Right renal cortex interstitium (tissue), 3 donors: ENCODE measurements at places on chromosomes 3 and 15. TPM values are rescaled to one million over a fixed set of nuclear protein-coding genes. Genes with fewer than 3 reads are reported as not detected.

- no peak for DNase-seq
Measured at GRCh38 chr3:59189939-59190338, 140.1 kb upstream of the CFAP20DC start.

DNA sequence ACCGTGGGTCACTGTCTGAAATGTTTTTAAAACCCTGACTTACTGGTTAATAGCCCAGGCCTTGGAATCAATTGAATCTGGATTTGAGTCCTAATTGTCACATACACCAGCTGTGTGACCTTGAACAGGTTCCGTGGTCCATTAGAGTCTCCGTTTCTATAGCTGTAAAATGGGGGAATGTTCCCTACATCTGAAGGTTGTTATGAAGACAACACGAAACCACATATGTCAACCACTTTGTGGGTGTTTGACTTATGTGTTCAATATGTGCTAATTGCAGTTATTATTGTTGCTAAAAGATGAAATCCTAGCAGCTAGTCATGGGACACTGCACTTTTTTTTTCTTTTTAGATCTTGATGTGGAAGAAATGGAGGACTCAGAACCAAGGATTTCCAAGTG, 35.3 kb downstream of the ZBTB38 start:
- no peak for DNase-seq

Gene OR5K2
- 0.53 TPM for polyA plus RNA-seq

GRCh38 chr15:27017168-27017809, 46.3 kb downstream of the GABRG3 start:
- DNase-seq: peak; percentile 56

GRCh38 chr15:31341071-31341470, 14.4 kb downstream of the KLF13 start:
- no peak for DNase-seq

- DNase-seq: no peak
Measured at GRCh38 chr3:13877911-13878280, 2.0 kb downstream of the WNT7A start.

Gene CILP
- polyA plus RNA-seq: 3.3 TPM

DNA sequence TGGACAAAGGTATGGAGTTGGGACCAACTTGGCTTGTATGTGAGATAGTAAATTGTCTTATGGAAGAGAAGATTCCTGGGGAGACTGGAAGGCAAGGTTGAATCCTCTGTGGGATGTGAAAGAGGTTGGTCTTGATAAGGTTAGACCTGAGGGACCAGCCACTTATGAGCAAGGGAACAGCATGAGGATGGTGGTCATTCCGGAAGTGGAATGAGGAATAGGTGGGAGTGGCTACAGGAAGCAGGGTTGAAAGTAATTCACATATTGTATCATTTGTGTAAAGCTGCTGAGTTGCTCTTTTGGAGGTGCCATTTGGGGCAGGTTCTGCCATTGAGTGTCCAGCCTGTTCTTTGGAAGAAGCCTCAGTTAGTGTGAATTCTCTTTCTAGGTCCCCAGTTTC, 13.2 kb downstream of the USP13 start:
- DNase-seq: no peak

Gene TM6SF1
- polyA plus RNA-seq: 2.0 TPM

Gene NEK11
- 19.2 TPM for polyA plus RNA-seq

GRCh38 chr15:22895465-22896190, 57.2 kb downstream of the NIPA2 start:
- no peak for DNase-seq

DNA sequence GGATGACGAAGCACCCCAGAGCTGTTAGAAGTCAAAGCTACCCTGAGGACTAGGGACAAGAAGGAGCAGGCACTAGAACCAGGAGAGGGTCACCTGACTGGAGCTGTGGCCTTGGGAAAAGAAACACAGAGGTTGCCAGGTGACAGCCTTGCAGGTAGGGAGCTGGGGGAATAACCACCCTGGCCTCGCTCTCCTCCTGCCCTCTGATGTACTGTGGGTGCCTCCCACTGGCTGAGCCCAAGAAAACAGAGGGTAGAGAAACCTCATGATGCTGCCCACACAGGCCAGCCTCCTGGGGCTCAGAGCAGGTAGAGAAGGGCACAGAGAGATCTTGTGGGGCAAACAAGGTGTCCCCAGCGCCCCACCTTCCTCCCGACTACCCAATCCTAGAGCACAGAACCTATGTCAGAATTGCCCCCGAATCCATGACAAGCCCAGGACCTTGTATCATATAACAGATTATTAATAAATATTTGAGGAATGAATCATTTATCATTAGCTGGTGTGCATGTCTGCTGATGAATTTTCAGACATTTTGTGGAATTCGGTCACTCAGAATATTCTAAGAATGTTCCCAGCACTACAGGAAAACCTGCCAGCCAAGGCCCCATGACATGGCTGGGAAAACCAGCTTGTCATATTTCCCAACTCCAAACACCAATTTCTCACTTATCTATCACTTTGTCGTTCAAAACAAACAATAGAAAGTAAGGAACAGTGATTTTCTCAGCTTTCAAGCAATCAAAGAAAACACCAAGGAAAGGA, 59.8 kb upstream of the MEX3B start:
- no peak for DNase-seq

DNA sequence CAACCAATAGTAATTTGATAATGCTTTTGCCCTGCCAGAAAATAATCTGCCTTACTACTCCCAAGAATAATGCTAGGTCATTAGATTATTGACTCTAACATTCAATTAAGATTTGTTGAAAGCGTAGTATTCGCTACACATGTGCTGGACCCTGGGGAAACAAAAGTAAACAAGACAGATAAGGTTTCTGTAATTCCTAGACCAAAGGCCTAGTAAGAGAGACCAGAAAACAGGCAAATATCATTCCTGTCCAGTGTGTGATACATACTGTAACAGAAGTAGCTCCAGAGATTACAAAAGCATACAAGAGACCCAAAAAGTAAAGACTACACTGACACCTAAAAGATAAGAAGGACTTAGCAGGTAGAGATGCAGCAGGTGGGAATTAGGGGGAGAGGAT, 60.8 kb downstream of the PLOD2 start:
- DNase-seq: no peak

DNA sequence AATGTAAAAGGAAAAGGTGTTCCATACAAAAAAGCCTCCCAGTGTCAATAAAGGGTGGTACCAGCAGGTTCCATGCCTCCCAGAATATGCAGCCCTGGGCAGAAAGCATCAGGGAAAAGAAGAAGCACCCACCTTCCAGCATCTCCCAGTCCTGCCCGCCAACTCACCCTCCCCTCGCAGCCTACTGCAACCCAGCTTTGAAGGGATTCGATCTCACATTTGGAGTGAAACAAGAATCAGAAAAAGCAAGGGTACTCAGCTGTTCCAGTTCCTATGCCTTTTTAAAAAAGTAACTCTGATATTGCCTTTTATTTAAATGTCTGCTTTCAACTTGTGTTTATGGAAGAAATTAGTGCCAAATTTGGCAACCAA, 166.9 kb downstream of the ADAMTS17 start:
- DNase-seq: no peak

DNA sequence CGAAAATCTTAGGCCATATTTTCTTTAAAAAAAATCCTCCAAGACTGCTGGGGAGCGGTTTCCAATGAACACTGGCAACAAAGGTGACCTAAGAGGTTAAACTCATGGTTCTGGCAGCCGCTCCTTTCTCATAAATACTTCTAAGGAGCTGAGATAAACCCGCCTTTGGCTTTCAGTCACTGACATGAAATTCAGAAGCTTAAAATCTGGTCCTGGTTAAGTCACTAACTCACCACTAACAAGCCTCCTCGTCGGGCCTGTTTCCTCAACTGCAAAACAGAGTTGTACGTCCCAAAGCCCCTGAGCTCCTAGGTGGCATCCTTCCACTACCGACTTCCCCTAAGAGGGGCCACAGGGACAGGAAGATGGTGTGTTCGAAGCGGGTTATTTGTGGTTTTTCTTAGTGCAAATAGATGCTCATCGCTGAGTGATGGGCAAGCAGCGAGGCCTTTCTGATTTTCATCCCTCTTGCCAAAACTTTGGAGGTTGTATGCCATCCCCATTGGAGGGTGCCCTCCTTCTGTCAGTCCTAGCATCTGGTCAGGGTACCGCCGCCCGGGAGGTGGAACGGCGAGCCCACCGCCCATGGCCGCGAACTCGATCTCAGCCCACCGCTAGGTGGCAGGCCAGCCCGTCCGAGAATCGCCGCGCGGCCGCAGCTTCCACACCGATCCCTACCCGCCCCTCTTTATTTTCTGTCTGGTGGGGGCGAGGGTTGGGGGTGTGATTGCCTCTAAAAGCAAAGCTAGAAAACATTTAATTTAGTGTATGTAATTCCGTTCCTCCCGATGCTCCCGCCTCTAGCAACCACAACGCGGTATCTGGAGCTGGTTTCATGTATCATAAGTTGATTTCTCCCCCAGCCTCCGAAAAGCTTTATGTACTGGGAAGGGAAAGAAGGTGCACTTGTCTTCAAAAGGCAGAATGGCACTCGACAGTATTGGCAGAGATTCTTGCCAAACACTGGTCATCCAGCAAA, 4.6 kb downstream of the BCL6 start:
- no peak for DNase-seq

Gene ATP8B4
- polyA plus RNA-seq: 3.1 TPM

DNA sequence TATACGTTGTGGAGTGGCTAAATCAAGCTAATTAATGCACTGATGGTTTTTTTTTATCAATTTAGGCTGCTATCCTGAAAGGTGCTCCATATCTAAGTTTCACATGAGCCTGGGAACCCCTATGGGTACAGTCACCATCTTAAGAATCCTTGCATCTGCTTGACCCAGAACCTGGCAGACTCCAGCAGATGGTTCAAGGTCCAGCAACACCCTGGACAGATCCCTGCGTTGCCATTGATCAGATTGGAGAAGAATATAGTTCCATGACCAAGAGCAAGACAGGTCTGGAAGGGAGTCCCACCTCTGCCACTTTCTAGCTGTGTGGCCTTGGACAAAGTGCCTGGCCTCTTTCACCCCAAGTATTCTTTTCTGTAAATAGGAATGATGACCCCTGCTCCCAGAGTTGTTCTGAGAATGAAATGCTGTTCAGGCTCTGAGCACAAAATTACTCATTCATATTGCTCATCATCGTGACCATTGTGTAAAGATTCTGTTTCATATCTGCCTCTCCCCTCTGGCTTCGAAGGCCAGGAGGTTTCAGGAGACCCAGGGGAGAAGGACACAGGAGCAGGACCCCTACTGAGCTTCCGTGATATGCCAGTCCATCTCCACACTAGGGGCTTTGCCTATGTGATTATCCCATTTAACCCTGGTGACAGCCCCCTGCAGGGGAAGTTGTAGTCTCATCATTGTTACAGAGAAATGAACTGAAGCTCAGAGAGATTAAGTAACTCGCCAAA, 30.0 kb upstream of the TSEN2 start:
- no peak for DNase-seq

Gene NANOGP8
- 0.22 TPM for polyA plus RNA-seq

GRCh38 chr3:62372621-62373041, 719 bp downstream of the FEZF2 start:
- no peak for DNase-seq

Gene C15orf61
- 6.3 TPM for polyA plus RNA-seq

DNA sequence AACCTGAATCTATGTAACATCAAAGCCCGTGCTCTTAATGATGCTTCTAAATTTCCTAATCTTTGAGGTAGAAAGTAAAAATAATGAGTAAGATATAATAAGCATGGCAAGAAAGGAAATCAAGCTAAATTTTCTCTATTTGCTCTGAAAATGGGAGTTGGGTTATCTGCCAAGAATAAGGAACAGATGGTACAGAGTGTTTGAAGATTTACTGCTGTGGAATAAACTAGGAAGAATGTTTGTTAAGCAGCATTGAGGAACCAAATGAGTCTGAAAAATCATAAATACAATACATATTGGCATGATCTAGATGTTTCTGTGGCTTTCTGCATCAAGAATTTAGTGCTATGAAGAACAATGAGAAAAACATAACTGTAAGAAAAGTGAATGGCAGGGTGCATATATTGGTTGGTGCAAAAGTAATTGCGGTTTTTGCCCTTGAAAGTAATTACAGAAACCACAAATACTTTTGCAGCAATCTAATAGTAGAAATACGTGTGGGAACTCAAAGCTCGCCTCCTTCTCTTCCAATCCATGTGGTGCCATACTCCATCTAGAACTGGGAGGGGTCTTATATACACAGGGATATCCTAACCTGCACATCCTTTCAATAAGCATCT, 87.6 kb downstream of the SUCNR1 start:
- no peak for DNase-seq

Gene GAP43
- 0.37 TPM for polyA plus RNA-seq

DNA sequence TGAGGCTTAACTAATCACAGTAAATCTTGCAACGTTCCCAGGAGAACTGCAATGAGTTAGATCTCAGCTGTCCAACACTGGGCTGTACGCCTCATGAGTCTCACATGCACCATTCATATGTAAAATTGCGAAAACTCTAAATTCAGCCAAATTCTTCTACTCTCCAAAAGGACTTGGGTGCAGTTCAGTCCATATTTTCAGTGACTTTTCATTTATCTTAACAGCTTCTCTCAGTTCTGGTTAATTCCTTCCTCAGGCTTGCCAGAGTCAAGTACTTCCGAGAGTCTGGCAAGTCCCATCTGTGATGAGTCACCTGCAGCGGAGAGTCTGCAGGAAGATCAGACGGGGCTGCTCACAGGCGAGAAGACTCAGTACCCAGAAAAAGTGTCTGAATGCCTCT, 11.5 kb downstream of the CCDC80 start:
- no peak for DNase-seq

DNA sequence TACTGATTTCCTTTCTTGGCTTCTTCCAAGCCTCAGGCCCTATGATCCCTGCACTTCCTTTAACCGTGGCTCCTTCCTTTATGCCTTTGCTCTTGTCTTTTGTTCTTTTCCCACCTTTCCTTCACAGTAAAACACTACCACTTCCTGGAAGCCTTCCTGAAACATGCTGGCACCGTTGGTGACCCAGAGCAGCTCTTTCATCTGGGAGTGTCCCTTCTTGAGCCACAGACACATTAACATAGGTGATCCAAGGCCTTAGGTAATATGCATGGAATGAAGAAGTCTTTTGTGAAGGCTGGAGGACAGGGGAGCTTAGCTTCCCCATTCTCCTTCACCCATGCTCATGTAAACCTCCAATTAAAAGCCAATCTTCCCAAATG, 39.4 kb downstream of the AMOTL2 start:
- DNase-seq: no peak

DNA sequence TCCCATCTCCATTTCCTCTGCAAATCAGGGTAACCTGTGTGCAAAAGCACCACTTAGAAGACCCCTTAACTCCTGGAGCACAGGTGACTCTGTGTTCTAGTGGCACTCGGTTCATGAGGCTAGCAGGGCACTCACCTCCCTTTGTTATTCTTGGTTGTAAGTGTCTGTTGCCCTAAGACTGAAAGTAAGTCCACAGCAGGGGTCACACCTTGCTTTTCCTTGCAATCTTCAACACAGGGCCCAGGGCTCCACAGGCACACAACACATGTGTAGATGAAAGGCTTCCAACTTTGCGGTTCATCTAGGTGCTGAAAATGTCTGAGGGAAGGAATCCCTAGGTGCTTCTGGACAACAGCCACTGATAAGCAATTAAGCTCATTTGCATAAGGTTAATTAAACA, 2.9 kb downstream of the RNU6-1 start:
- DNase-seq: no peak

- no peak for DNase-seq
Measured at GRCh38 chr3:184666442-184666841, 45.4 kb downstream of the MAGEF1 start.

- no peak for DNase-seq
Measured at GRCh38 chr15:29784413-29784812, 37.9 kb downstream of the TJP1 start.
